CD4-positive, alpha-beta T cell treated with Interferon alpha-2 for 1 hour (primary cell): ENCODE measurements at places on chromosomes 13 and 19.

DNA sequence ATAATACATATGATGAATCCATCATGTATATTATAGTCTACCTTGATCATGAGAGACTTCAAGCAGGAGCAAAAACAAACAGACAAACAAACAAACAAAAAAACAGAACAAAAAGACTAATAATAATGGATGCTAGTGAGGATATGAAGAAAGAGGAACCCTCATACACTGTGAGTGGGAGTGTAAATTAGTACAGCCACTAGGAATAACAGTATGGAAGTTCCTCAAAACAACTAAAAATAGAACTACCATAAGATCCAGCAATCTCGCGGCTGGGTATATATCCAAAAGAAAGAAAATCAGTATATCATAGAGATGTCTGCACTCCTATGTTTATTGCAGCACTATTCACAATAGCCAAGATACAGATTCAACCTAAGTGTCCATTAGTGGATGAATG, 7.0 kb upstream of the DLEU7 start:
- no peak for DNase-seq

DNA sequence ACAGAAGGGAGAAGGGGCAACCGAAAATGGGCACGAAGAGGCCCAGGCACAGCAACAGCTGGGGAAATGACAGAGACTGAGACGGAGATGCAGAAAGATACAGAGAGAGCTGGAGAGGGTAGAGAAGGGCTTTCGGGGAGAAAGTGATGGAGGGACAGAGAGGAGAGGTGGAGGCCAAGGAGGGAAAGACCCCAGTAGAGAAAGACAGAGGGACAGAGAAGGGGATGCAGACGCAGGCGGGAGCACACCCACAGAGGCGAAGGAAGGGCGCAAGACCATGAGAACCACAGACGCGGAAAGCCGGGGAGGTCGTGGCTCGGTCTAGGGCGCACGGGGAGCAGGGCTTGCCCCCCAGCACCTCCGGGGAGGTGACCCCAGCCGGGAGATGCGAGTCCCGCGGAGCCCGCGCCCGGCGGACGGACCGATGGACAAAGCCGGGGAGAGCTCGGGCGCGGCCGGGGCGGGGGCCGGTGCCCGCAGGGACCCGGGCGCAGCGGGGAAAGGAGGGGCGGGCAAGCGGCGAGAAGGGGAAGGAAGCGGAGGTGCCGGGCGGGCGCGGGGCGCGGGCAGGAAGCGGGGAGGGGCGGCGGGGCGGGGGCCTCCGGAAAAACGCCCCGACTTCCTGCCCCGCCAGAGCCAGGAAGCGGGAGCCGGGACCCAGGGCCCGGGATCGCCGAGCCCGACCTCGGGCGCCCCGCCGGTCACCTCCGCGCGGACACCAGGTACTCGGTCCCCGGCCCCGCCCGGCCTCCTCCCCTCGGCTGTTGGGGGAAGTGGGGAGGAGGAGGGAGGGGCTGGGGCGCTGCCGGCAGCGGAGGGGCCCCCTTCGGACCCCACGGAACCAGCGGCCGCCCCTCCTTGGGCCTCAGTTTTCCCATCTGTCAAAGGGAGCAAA, at the start of gene ARHGEF1:
TSS of gene ARHGEF1 (plus strand) at position 617 of the 895 bp plus-strand sequence. CDS start 4,899 bp downstream, outside the sequence.
- DNase-seq, result peak; percentile 60

- peak; percentile 72 for DNase-seq
Measured at GRCh38 chr19:49106648-49107135, 7.5 kb upstream of the LIN7B start.

GRCh38 chr19:11905928-11906327, 18.3 kb downstream of the ZNF69 start:
- no peak for DNase-seq

DNA sequence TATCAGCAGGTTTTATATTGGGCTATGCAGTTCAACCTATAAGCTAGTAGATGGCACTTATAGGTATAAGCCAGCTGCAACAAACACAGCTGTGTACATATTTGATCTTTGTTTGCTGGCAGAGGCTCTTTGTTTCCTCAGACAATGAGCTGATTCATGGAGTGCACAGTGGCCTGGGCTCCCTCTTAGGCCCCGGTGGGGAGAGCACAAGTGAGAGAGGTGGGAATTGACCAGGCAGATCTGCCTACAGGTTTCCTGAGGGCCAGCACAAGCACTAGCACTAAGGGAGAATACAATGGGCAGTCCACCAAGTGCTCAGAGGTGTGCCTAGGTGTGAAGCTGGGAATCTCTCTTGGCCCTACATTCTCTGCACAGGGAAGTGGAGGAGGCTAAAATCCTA, 1390.7 kb downstream of the SLITRK5 start:
- DNase-seq, result no peak

GRCh38 chr13:114282041-114282670, 755 bp downstream of the UPF3A start:
- no peak for DNase-seq

- no peak for DNase-seq
Measured at GRCh38 chr13:44425041-44425814, 51.6 kb downstream of the SERP2 start.
